ENCODE measurements at places on chromosomes 11 and 22.

DNA sequence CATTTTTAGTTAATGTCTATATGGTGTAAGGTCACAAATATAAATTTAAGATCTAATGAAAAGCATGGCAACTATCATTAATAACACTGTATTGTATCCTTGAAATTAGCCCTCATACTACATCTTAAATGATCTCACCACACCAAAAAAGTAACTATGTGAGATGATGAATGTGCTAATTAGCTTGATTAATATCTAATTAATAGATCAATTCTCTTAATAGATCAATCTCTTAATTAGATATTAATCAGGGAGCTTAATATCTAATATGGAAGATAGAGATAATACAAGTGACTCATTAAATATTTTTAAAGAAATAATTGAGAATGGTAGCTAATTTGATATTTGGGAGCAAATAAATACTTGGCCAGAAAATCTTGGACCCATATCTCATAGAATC is 178.5 kb upstream of the FAT3 start:
- DNase-seq: no peak

DNA sequence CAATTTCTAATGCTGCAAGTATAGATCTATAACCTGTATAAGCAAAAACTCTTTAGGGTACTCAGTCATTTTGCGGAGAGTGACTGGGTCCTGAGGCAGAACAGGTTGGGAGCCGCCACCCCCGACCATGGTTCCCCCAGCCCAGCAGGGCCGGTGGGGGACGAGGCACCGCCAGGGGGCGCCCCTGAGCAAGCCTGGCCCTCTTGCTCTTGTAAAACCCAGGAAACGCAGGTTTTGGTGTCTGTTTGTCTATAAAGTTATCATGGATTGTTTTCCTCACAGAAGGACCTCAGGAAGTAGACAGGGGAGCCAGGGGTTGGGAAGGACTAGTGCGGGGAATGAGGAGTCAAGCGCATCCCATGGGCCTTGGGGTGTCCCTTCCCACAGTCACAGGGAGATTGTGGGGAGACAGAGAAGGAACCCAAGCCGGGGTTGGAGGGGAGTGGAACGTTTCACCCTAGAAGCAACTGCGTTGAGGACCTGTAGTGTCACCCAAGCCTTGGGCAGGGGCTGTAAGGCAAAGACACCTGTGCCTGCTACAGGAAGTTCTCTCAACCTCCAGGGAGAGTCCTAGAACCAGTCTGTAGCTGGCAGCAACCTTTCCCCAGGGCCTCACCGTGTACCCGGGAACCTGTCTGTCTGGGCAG is 26.4 kb downstream of the KCTD17 start:
- DNase-seq: no peak

GRCh38 chr11:114061048-114061680 is 1.7 kb downstream of the ZBTB16 start:
- peak; percentile 18 for DNase-seq

GRCh38 chr11:69442807-69443137 is 38.7 kb upstream of the LINC01488 start:
- peak; percentile 84 for DNase-seq

DNA sequence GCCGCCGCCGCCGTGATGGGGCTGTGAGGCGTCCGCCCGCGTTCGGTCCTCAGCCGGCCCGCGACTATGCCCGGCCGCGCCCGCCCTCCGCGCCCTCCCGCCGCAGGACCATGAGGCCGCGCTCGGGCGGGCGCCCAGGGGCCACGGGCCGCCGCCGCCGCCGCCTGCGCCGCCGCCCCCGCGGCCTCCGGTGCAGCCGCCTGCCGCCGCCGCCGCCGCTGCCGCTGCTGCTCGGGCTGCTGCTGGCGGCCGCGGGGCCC is 215 bp downstream of the ZNRF3 start:
- no peak for DNase-seq

All from SW480 (cell line).